ENCODE measurements at places on chromosomes 11 and 22. TPM values are rescaled to one million over a fixed set of nuclear protein-coding genes. Genes with fewer than 3 reads are reported as not detected.

MS4A6E gene
- not detected for total RNA-seq

DNA sequence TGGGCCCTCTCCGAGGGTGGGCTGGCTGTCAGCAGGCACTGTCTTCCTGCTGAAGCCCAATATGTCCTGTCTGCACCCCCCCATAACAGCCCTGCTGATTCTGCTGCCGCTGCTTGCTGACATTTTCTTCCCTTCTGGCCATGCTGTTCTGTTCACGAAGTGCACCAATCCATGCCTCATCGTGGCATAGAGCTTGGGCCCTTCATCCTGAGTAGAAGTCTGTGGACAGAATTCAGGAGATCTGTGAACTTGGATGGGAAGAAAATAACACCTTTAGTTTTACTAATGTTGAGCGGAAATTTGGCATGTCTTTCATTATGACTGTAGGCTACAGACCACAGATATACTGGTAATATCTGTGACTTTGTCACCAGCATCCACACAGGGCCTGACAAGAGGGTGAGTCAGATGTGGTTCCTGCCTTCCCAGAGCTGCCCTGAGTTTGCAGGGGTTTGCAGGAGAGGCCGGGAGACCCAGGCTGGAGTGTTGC lies 14.1 kb upstream of the KIAA0930 start:
- no peak for DNase-seq

DNA sequence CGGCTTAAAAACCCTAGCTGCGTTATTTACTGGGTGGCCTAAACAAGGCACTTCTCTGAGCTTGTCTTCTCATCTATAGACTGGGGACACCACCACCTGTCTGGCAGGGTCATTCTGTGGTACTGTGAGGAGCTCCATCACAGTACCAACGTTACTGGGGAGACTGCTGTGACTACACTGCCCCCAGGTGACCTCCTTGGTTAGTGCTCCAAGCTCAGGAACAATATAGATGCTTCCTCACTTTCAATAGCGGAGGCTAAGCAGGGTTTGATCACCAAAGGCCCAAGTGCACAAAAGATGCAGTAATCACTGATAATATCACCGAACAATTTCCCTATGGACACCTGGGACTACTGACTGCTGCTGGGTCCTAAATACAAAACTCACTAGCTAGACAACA lies 18.8 kb downstream of the PRPF19 start:
- DNase-seq, result peak; percentile 6

GRCh38 chr11:111604392-111605009 lies 2.3 kb downstream of the SIK2 start:
- peak; percentile 46 for DNase-seq

DNA sequence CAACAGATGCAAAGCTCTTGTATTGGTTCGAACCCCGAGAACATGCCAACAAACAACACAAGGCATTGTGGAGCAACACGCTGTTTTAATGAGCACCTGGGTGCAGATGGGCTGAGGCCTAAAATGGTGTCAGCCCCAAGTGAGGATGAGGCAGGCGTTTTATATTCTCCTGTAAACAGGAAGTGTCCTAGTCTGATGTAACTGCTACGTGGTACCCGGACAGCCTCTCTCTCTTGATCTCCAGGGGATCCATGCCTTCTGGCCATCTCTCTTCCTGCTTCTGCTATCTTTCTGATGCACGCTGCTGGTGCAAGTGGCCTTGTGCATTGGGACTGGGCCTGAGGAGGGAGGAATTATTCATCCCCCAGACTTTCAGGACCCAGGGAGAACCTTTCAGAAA lies 19.4 kb upstream of the VSTM5 start:
- DNase-seq, result no peak

- no peak for DNase-seq
Observed at GRCh38 chr11:118846181-118846935, 37.3 kb upstream of the CXCR5 start.

DNA sequence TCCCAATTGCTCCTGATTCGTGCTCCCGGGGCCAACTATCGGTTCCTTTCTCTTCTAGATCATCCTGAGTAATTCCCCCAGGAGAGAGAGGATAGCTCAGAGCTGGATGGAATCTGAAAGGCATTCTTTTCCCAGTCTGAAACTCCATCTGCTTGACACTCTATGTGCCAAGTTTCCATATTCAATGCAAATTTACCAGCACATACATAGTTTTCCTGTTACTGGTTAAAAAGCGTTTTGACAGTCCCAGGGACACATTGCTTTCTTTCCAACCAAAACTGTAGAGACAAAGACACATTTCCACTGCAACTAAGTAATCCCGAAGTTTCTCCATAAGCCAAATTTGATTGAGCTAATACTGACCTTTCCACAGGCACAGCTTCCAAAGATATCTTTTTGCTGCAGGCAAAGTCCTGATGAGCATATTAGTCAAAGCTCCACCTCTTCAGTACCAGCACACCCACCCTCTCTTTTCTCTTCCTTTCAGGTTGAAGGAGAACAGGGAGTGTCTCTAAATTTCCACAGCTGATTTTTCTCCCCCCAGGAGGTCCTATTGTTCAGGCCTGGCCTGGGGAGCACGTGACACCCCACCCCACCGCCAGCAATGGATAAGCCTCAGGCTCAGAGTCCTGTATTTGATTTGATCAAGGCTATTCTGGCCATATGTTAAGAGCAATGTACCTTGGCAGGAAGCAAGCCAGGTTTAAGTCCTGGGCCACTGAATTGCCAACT lies 9.7 kb upstream of the ANKK1 start:
- DNase-seq, result no peak

HORMAD2 gene
- not detected for total RNA-seq

- no peak for DNase-seq
Observed at GRCh38 chr11:10392095-10393079, 62.7 kb upstream of the AMPD3 start.

DNA sequence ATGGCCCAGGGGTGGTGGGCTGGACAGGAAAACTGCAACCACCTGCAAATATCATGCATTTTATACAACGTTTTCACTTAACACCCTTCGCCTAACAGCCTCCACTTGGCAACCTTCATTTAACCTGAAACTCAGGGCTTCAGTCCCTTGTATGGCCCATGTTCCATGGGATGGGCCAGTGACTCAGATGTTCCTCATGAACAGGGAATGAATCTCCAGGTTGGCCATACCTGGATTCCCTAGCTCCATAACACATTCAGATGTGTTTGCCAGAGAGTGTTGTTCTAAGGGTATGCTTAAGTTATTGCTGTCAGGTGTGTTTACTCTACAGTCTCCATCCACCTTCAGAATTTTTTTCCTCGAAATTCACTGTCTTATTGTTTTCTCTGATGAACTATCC lies 316.9 kb downstream of the JRKL start:
- no peak for DNase-seq

DNA sequence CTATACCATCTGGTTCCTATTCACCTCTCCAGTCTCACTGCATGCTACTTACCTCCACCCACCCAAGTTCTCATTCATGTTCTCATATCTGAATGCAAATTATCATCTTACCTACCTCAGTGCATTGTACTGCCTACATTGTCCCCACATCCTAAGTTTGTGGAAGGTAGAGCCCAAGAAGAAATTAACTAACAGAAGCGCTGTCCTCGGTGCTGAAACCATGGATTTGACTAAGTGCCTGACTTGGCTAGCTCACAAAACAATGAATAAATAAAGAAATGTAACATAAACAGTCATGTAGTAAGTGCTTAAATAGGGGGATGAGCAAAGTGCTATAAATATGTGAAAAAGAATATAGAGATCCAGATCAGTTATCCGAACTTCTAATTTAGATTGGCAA lies 63.2 kb downstream of the GRIA4 start:
- DNase-seq, result peak; percentile 15

- DNase-seq, result no peak
Observed at GRCh38 chr22:28931844-28932567, 48.6 kb downstream of the ZNRF3 start.

PGGHG gene
- 13.4 TPM for total RNA-seq

NRXN2 gene
- total RNA-seq, result not detected

DNA sequence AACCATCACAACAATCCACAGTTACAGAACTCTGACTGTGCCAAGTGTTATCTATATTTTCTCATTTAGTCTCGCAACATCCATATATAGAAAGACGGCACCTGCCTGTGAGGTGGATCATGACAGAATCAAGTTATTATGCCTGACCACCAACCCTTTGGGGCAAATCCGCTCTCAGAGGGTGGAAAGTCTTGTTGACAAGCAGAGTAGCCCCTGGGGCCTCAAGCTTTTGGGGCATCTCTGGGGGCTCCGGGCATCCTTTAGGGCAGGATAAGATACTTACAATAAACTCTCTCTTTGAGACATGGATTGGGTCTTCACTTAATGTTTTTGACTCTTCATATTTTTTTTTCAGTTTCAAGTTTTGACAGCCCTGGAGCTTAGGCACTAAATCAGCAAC lies 150.5 kb upstream of the NAV2 start:
- DNase-seq, result no peak

DNA sequence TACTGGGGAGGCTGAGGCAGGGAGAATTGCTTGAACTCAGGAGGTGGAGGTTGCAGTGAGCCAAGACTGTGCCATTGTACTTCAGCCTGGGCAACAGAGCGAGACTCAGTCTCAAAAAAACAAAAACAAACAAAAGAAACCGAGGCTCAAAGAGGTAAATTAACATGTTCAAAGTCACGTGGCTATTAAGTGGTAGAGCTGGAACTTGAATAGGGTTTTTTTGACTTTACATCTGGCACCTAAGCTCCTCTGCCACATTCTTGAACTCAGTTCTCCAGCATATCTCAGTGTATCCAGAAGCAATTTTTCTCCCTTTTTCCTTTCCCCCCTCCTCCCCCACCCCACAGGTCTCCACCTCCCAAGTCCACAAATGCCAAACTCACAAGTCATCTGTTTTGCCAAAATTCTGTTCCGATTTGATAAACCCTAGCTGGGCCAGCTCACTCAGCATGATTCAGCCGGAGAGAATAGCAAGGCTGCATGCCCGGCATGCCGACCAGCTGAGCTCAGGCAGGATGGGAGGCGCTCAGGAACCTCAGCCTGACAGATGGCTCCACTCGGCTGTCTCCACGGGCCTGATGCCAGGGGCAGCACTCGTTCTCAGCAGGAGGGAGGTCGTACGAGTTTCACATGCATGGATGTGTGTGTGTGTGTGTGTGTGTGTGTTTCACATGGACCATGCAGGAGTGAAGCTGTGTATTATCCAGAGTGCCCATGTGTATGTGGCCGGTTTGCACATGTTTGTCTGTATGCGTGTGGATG lies 63.2 kb upstream of the RRAS2 start:
- peak; percentile 80 for DNase-seq

SCARF2 gene
- 1.7 TPM for total RNA-seq

DNA sequence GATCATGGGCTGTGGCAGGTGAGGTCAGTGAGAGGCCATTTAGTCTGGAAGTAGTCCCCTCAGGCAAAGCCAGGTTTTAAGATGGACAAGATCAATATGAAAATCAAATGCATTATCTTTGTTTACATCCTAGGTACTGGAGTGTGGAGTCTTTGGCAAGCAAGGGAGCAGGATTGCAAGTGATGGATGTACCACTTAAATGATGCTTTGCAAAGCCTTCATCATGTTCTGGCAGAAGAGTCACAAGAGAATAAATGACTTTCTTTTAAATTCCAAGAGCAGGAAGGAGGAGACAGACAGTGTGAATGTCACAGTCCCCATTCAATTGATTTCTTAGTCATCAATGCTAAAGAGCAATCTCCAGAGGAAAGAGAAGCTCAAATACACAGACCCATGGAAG lies 908.3 kb downstream of the FAM181B start:
- no peak for DNase-seq

- no peak for DNase-seq
Observed at GRCh38 chr22:32880061-32880460, 78.6 kb downstream of the TIMP3 start.

CATSPERZ gene
- total RNA-seq, result 2.0 TPM

DNA sequence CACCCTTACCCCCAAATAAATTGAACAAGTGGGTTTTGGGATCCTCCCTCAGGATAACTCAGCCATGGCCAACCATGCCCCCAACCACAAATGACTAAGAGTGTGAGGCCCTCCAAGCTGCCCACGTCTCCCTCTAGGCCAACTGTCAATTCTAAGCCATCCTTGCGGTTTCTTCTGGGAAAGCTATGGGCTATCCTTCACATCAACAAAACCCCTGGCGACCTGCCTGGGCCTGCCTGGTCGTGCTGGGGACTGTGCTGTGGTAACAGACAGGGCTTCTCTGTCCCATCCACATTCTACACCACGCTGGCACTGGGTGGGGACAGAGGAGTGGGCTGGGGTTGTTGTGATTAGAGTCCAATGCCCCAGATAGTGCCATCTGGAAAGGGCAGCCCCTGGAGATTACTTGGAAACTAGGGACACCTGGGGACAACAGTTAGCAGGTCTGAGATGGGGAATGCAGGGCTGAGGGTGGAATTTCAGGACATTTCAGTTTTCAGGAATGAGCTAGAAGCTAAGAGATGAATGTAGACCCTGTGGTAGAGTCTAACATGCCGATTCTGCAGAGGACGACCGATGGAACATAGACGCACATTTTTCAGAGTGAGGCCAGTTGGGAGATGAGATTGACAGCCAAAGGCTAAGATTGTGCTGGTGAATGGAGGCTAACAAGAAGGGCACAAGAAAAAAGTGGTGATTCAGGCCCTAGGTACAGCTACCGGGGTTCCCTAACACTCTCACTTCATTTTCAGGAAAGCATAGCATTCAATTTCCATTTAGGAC lies 131.9 kb downstream of the RASSF10 start:
- DNase-seq, result no peak

BUD13 gene
- total RNA-seq, result 14.4 TPM

GRCh38 chr11:18730020-18730419 lies 4.0 kb upstream of the IGSF22 start:
- no peak for DNase-seq

SCN2B gene
- total RNA-seq, result not detected

THAP7 gene
- total RNA-seq, result 28.0 TPM

- no peak for DNase-seq
Observed at GRCh38 chr22:42613872-42614301, 796 bp downstream of the POLDIP3 start.

DNA sequence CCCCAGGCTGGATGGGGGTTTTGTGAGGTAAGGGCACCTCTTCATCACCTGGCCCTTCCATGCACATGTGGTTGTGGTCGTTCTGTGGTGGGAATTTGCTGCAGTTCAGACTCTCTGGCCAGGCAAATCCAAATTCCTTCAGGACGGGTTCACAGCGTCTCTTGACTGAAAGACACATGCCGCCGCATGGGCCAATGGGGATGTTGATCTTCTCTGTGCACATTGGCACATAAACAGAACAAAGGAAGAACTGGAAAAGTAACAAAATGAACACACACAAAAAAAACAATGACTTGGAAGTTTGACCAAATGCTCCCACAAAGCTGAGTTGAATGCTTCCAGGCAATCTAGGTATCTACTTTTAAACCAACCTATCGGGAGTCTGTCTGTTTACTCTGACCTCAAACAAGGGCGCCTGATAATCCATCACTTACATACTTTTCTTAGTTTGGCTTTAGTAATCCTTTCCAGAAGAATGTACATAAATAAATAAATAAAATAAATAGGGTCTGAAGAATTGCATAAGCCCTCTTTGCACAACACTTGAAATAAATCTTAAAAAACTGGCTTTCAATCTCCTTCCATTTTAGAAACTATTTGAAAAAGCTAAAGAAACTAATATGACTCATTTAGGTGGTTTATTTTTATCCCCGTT lies 2.8 kb downstream of the FZD4 start:
- no peak for DNase-seq

GRCh38 chr22:36153501-36154422 lies 6.8 kb downstream of the APOL3 start:
- DNase-seq, result no peak

- DNase-seq, result no peak
Observed at GRCh38 chr11:132852361-132852760, 679.9 kb downstream of the OPCML start.

- no peak for DNase-seq
Observed at GRCh38 chr22:30283342-30283741, 6.0 kb downstream of the CASTOR1 start.

C11orf16 gene
- not detected for total RNA-seq

All from NCI-H460 (cell line).